ENCODE measurements at places on chromosomes 3 and 15.

GRCh38 chr15:100394736-100395440 lies 53.1 kb upstream of the ADAMTS17 start:
- peak; percentile 34 for DNase-seq

- DNase-seq: no peak
Observed at GRCh38 chr3:170220871-170221270, 1.4 kb upstream of the PRKCI start.

GRCh38 chr3:182292591-182292990 lies 500.7 kb upstream of the ATP11B start:
- no peak for DNase-seq

DNA sequence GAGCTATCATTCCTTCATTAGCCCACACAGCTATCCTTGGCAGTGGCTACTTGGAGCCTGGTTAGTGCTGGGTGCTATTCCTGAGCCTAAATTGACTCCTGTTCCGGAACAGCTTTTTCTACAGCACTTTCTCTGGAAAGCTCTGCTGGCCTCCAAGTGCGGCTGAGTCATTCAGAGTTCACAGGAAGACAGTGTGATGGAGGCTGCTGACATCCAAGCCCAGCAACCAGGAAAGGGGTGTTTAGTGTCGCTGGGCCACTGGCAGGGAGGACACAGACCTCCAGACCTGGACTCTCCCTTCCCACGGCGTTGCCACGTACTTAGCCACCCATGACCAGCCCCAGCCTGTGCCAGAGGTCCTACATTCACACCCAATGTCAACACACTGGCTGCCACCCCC lies 28.7 kb downstream of the CACNA2D2 start:
- DNase-seq: no peak

- DNase-seq: no peak
Observed at GRCh38 chr3:18144571-18144970, 280.6 kb downstream of the SATB1 start.
